ENCODE measurements at places on chromosomes 6 and 20.

DNA sequence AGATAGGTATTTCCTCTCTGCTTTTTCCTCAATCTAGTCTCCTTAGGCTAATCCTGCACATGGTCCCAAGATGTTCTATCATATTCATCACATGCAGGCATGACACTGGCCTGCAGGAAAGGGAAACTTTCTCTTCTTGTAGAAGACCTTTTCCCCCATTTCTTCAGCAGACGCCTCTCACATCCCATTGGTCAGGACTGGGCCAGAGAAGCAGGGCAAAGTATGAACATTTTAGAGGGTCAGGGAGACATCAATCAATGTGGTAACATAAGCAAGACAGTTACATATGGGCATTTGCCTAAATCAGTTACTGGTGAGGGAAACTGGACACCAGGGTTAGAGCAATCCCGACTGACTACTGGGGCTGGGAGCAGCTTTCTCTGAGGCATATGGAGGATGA, 90.1 kb downstream of the CRYBG1 start:
- no peak for DNase-seq

DNA sequence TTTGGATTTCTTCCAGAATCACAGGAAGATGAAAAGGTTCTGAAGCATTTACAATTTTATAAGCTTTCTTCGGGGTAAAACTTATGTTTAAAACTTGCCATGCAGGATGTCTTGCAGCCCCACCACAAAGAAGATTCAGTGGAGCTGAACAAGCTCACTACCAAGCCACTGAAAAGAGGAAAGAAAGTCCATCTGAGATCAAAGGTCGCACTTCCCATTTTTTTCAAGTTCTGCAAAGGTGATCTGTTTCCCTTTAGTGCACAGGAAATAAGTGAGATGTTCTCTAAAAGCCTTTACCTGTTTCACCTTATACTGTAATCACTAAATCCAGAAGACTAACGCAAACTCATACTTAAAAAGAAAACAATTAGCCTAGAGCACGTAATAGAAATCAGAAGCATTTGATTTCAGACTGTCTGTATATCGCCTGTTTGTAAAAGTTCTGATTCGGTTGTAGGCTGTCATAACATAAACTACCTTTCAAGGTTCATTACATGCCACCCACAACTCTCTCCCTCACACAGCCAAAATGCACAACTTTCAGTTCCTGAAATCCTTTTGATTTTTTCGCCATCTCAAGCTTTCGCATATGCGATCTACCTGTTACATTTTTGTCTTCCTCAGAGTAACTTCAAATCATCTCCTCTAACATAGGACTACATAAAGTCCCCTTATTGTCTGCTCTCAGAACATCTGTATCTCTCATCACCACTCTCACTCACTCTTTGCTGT, 1.8 kb downstream of the ECHDC1 start:
- DNase-seq: no peak

- peak; percentile 34 for DNase-seq
Measured at GRCh38 chr6:106973836-106974335, 643 bp downstream of the CD24 start.

- peak; percentile 70 for DNase-seq
Measured at GRCh38 chr20:62646851-62647520, 4.7 kb downstream of the SLCO4A1 start.

DNA sequence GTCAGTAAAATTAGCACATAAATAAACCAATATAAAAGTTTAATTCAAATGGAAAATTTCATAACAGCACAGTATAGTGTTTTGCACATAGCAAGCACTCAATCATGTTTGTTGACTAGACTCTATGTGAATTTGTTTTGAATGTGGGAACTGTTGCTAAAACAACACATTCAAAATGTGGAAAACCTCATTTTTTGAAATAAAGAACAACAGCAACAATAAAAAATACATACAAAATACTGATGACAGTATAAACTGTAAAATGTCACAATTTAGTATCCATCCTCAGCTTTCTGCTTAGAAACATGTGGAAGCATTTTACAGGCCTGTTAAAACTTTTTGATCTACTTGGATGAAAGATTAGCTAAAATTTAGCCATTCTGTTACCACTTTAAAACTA, 47.4 kb downstream of the HDAC2 start:
- no peak for DNase-seq

- DNase-seq: no peak
Measured at GRCh38 chr6:139587469-139587868, 213.0 kb upstream of the CITED2 start.

DNA sequence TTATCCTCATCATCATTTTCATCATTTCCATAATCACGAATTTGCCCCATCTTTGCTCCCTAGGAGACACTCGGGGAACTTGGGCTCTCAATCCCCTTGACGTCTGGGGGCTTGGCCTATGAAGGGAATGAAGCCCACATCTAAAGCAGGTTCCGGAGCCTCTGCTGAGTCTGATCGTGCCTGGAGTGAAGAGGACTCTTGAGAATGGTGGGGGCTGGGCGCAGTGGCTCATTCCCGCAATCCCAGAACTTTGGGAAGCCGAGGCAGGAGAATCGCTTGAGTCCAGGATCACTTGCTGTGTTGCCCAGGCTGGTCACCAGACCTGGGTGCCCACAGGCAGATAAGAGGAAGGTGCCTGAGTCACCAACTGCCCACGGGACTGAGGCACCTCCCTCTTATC, 114.5 kb downstream of the SYCP2 start:
- DNase-seq: no peak

- no peak for DNase-seq
Measured at GRCh38 chr20:37856932-37857660, 45.8 kb upstream of the VSTM2L start.
